ENCODE measurements at places on chromosomes 16 and 17.

GRCh38 chr16:78576941-78577340, 477.5 kb downstream of the WWOX start:
- DNase-seq, result no peak

DNA sequence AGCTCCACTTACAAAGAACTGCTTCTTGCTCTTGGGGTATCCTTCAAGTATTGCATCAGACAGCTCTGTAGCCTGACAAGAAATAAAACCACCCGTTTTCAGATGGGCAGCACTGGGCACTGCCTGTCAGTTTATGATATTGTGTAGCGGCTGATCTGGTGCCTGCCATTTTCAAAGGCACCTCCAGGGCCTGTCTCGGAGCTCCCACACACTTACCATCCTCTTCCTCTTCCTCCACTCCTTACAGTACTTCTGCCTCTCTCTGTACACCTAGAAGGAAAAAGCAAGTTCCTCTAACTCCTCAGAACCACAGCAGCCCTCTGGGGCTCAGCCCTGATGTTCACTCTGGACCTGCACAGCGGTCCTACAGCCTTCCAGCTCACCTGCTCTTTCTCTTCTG, 4.4 kb downstream of the PSMC3IP start:
- DNase-seq, result no peak

GRCh38 chr16:75208861-75209505, 2.0 kb upstream of the CTRB2 start:
- DNase-seq, result no peak

DNA sequence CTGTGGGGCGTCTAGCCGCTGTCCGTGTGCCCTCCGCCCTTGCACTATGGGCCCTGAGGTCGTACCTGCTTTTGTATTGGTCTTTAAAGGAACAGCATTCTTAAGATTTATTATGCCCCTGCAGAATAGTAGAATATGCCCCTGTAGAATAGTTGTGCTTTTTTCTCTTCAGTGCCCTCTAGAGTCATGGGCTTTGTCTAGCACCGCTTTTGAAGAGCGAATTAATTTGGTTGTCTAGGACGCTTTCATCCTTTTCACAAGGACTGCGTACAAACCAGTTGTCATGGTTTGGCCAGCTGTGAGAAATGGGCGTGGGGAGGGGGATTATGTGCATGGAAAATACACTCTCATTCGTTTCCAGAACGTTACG, 621 bp downstream of the CEP95 start:
- no peak for DNase-seq

GRCh38 chr16:14523632-14524031, 106.4 kb downstream of the PARN start:
- DNase-seq, result no peak

- DNase-seq, result no peak
These were observed 78.6 kb upstream of the ZFHX3 start for GRCh38 chr16:73126525-73126853.

DNA sequence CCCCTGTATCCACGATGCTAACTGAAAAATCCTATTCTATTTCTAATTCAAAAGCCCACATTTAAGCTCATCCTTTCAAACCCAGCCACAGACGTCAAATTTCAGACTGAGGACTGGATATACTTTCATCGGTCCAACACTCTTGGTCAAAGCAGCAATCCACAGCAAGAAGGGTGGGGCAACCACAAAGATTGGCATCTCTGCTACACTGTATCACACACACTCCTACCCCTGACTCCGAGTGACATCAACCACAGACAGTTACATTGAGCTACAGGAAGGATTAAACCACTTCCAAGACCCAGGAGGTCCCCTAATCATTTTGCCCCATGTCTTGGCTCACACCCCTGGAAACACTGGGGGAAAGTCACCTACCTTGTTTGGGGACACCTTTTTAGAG, 61.3 kb downstream of the GRIN2A start:
- no peak for DNase-seq

Data from NCI-H187 treated with DMSO at 0.1 percent for 48 hours (cell line).